ENCODE measurements at places on chromosomes 2 and 18.
A peak's percentile ranks its signal among the peaks of the same experiment; 100 is the strongest.

GRCh38 chr2:22817197-22817596 lies 567.8 kb upstream of the KLHL29 start:
- DNase-seq: no peak

DNA sequence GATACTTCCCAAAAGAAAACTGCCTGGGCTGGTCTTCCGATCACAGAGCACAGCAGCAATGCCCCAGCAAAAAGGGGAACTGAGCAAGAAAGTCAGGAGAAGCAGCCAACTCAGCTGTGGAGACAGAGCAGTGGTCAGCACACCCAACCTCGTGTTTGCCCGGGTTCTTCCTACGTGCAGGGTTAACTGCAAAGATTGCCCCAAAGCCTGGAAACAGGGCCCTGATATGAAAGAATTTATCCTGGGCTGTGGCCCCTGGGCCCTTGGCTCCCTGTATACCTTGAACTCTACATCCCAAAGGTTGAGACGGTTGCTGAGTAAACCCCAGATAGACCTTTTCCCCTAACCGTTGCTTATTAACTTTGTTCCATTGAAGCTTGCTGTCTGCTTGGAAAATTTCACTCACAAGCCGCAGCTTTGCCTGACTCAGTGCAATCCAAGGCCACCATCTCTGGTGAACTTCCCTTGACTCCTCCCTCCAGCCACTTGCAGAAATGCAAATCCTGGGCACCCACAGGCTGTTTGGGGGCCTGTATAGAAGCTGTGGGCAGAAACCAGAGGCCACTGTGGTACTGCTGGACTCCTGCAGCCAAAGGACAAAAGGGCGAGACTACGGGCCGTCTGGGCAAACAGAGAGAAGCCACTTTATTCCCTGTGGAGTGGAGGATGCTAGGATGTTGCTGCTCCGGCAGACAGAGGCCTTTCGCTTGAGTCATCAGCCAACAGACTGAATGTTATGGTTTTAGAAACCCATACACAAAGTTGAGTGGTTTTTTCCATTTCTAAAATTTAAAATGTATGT lies 18.2 kb downstream of the NRP2 start:
- DNase-seq: no peak

DNA sequence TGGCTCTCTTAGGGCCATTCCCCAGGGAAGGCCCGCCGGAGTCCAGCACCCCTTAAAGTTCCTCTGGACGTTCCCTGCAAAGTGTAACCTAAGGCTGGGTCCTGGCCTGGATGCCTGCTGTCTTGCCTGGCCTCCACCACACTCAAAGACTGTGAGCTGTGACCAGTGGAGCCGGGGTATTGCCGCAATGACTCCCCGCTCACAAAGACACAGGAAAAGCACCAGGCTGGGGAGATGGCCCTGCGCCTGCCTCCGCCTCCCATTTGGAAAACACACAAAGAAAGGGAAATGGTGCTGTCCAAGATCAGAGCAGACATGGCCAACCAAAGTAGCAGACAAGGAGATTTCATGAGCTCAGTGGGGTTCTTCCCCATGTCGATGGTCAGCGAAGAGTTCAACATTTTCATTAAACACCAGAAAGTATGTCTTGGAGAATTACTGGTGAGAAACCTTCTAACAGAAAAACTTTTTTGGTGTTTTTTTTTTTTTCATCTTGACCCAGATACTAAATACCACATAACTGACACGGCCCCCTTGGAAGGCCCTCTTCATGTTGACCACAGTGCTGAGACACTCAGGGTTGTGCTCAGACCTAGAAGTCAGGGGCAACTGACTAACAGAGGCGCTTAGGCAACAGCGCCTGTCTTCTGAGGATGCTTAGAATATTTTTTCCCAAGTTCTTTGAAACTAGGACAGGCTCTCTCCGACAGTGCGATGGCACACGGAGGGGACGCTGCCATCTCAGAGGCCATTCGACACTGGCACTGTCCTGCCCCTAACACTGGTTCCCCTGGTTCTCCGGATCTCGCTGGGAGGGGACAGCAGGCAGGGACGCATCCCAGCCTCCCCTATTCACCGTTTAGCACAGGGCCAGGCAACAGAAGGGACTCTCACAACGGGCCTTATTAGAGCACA lies 226.4 kb upstream of the ID2 start:
- no peak for DNase-seq

GRCh38 chr2:29189052-29189451 lies 73.8 kb downstream of the CLIP4 start:
- DNase-seq: no peak

DNA sequence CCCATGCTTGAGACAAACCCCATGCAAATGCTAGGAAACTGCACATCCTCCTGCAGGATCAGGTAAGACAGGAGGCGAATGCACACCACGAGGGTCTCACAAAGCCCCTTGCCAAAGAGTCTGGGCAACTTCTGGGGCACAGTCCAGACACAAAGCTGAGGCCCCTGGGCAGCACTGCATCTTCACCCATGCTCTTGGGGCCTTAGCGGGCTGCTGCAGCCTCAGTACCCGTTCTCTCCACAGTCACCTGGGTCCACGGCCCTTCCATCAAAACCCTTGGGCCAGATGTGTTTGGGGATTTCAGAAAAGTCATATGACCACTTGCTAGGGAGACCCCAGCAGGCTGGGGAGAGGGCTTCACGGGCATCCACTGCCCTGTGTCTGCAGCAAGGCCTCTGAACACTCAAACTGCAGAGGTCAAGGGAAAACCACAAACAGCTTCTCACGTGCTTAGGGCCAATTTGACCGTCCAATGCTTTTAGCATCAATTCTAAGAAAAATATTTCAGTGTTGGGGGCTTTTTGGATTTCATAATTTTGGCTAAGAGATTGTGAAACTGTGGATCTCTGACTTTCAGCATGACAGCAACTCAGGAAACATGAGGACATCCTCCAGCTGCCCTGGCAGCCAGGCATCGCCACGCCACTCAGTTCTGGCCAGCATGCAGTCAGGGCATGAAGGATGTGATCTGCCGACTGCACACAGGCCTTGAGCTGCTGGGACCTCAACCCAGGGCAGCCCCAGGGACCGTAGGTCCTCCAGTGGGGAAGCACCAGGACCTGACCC lies 20.0 kb downstream of the PASK start:
- no peak for DNase-seq

DNA sequence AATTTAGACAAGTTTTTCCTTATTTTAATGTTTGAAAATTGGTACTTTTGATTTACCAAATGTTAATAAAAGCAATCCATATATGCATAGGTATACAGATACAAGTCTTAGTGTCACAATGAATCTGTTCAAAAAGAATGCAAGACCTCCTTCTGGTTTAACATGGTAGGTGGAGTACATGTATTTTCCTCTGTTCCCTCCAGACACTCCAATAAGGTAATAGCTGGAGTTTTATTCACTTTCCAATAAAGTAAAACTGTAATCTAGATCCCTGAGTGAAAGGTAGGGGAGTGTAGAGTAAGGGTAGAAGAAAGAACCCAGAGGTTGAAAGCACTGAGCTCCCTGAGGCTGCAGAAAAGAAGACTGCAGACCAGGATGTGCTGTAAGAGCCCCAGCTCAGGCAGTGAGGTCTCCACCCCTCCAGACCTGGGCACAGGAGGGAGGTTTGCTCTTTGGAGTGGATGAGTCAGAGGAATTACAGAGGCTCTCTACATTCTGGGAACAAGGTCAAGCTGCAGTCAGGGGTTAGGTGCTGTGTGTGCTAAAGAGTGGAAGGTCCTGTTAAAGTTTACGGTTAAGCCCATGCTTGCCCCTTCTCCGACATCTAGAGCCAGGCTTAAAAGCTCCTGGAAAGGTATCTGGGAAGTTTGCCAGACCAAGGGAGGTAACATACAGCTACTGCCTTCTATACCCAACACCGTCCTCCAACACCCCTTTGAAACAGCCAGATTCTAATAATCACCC lies 27.6 kb upstream of the STAT1 start:
- DNase-seq: no peak

GRCh38 chr2:160394153-160394552 lies 99.5 kb downstream of the RBMS1 start:
- DNase-seq: no peak

- peak; percentile 48 for DNase-seq
Observed at GRCh38 chr18:53380063-53380639, 844.3 kb downstream of the MBD2 start.

Data from right renal pelvis (tissue), 4 donors.